T-helper 1 cell treated with Interleukin-12 subunit alpha and Interleukin-12 subunit beta and Interleukin-4 antibody, amounts not matched to agents 30 ng/mL and 1 ng/mL, for 36 hours (primary cell): ENCODE measurements at places on chromosomes 11 and 22. TPM values are rescaled to one million over a fixed set of nuclear protein-coding genes. Genes with fewer than 3 reads are reported as not detected.

Gene TMEM191C
- 0.59 and 1.7 TPM in 2 replicates for total RNA-seq

Gene HOATZ
- not detected in 2 replicates for total RNA-seq

Gene GNB1L
- 9.9 and 10.5 TPM in 2 replicates for total RNA-seq

Gene NAP1L4
- total RNA-seq: 301 and 313 TPM in 2 replicates

Gene KRTAP5-1
- total RNA-seq: not detected in 2 replicates

Gene SMTNL1
- total RNA-seq: not detected in 2 replicates
